ENCODE measurements at places on chromosomes 13 and 19. TPM values are rescaled to one million over a fixed set of nuclear protein-coding genes. Genes with fewer than 3 reads are reported as not detected.

The VMAC gene
- total RNA-seq, result 0.84 TPM

The TGFBR3L gene
- total RNA-seq, result 6.7 TPM

The LILRA2 gene
- total RNA-seq, result 0.79 TPM

The ZNF350 gene
- 4.7 TPM for total RNA-seq

The B3GNT3 gene
- not detected for total RNA-seq

The SLC25A23 gene
- total RNA-seq, result 40.6 TPM

The C1QTNF9B gene
- 0.50 TPM for total RNA-seq

The CEACAM19 gene
- 3.7 TPM for total RNA-seq

The OR7C2 gene
- total RNA-seq, result not detected

The ZNF610 gene
- total RNA-seq, result 3.7 TPM

The MIA gene
- total RNA-seq, result not detected

The CLEC17A gene
- not detected for total RNA-seq

The GJA3 gene
- 0.06 TPM for total RNA-seq

The NTN5 gene
- total RNA-seq, result not detected

The ELSPBP1 gene
- total RNA-seq, result not detected

The SPIB gene
- total RNA-seq, result 0.44 TPM

The F2RL3 gene
- total RNA-seq, result 3.7 TPM

The TSHZ3 gene
- 2.4 TPM for total RNA-seq

The TTYH1 gene
- 1.9 TPM for total RNA-seq

The CYP4F8 gene
- not detected for total RNA-seq

The WDR62 gene
- total RNA-seq, result 3.8 TPM

The TNFSF9 gene
- not detected for total RNA-seq

The SIGLEC9 gene
- 2.0 TPM for total RNA-seq

The SMIM17 gene
- not detected for total RNA-seq

The KIR3DL1 gene
- not detected for total RNA-seq

The ACP7 gene
- total RNA-seq, result not detected

The CYP4F3 gene
- 0.04 TPM for total RNA-seq

The GJB6 gene
- total RNA-seq, result not detected

The SIAH3 gene
- total RNA-seq, result 0.02 TPM

The DMKN gene
- 0.44 TPM for total RNA-seq

The ZNF208 gene
- total RNA-seq, result 0.44 TPM

The ZNF382 gene
- 6.7 TPM for total RNA-seq

The NMRK2 gene
- total RNA-seq, result 94.5 TPM

The KLF1 gene
- 0.34 TPM for total RNA-seq

The MICOS13 gene
- total RNA-seq, result 133 TPM

The TNFSF11 gene
- total RNA-seq, result not detected

The C19orf12 gene
- total RNA-seq, result 65.4 TPM

The OLFM2 gene
- 5.1 TPM for total RNA-seq

The ZNF420 gene
- 7.8 TPM for total RNA-seq

The TEX29 gene
- not detected for total RNA-seq

The IGLON5 gene
- not detected for total RNA-seq

The TYROBP gene
- 16.6 TPM for total RNA-seq

The FAM216B gene
- not detected for total RNA-seq

The TDRD12 gene
- total RNA-seq, result 0.28 TPM

The HMG20B gene
- 14.3 TPM for total RNA-seq

The EBI3 gene
- 0.48 TPM for total RNA-seq

The CD33 gene
- 2.5 TPM for total RNA-seq
